ENCODE measurements at places on chromosomes 2 and 18. TPM values are rescaled to one million over a fixed set of nuclear protein-coding genes. Genes with fewer than 3 reads are reported as not detected.

GRCh38 chr2:227348324-227348723 lies 23.3 kb downstream of the MFF start:
- DNase-seq, result no peak

GRCh38 chr2:18791172-18791797 lies 201.9 kb upstream of the NT5C1B start:
- DNase-seq, result no peak

DNA sequence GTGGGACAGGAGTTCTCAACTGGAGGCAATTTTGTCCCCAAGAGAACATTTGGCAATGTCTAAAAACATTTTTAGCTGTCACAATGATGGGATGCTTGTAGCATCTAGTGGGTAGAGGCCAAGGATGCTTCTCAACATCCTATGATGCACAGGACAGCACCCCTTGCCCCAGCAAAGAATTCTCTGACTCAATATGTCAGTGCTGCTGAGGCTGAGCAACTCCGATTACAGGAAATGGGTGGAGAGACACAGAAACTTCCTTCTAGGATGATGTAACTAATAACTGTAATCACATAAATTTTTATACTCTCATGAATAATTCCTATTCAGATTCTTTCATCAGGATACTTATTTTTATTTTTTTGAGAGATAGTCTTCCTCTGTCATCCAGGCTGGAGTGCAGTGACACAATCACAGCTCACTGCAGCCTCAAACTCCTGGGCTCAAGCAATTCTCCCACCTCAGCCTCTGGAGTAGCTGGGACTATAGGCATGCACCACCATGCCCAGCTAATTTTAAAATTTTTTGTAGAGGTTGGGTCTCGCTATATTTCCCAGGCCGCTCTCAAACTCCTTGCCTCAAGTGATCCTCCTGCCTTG lies 120.3 kb upstream of the ACAA2 start:
- DNase-seq, result no peak

DNA sequence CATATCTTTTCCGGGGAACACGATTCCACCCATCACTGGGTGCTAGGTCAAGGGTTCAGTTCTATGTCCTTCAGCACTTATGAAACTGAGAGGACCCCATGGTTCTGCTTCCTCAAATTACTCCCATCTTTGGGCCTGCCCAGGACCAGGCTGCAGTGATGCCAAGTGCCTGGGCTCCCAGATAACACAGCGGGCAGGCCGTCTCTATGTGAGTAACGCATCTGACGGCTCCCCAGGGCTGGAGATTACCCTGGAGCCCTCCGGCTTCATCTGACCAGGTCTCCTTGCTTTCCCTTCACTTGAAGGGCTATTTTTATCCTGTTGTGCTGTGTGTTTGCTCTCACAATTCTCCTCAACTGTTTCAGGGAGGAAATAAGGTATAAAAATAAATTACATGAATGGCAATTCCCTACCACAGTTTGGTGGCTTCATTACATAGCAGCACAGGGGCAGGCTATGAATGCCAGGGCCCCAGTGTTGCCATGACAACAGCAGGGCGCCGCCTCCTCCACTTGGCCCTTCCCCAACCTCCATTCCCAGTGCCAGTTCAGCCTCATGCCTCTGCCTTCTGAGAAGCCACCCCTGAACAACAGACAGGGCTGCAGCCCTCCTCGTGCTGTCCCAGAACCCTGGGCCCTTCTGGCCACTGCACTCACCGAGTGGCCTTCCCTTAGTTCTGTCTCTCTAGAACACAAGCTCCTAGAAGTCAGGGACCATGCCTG lies 25.4 kb upstream of the TMEM131 start:
- DNase-seq, result no peak

DNA sequence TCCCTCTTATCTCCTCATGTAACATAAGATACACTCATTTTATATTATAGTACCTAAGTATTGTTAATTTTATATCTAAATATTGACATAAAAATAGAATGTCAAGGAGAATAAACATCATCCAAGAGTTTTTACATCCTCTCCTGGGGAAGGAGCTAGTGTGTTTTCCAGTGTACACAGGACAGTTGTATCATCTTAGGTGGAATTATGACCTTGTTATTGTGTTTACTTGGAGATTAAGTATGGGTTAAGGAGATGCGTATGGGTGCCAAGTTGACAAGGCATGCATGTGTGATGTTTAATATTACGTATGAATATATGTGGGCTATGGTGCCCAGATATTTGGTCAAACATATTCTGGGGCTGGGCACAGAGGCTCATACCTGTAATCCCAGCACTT lies 11.2 kb upstream of the DDX1 start:
- no peak for DNase-seq

- no peak for DNase-seq
These were observed 22.1 kb downstream of the KIF1A start for GRCh38 chr2:240797914-240798313.

DNA sequence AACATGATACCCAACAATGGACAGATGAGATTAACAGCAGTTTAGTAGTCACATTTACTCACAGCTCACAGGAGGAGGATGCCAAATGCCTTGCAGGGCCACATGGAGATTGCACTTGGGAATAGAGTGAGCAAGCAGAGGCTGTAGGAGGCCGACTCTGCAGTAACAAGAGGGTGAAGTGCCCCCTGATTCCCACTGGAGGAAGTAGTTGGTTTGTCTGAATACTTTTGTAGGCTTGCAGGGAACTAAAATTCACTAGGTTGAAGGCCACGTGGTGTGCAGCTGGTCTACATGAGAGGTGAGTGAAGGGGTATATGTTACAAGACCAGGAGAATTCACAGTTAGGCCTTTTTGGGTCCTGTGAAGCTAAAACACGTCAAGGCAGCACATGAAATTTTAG lies 419.3 kb upstream of the TNP1 start:
- DNase-seq, result no peak

GRCh38 chr2:43898838-43899346 lies 60.1 kb downstream of the ABCG8 start:
- no peak for DNase-seq

DNA sequence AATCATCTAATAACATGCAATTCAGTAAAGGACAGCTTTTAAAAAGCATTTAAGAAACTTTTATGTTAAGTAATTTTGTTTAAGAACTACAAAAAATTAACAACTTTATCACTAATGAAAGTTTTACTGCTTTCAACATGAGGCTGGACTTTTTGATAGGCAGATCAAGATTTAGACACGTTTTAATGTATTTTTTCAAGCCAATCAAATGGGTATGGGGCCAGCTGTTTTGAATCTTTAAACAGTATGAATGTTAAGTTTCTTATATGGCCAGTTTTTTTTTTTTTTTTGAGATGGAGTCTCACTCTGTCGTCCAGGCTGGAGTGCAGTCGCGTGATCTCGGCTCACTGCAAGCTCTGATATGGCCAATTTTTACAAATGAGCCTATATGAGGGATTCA lies 73.1 kb downstream of the ST6GAL2 start:
- DNase-seq, result no peak

DNA sequence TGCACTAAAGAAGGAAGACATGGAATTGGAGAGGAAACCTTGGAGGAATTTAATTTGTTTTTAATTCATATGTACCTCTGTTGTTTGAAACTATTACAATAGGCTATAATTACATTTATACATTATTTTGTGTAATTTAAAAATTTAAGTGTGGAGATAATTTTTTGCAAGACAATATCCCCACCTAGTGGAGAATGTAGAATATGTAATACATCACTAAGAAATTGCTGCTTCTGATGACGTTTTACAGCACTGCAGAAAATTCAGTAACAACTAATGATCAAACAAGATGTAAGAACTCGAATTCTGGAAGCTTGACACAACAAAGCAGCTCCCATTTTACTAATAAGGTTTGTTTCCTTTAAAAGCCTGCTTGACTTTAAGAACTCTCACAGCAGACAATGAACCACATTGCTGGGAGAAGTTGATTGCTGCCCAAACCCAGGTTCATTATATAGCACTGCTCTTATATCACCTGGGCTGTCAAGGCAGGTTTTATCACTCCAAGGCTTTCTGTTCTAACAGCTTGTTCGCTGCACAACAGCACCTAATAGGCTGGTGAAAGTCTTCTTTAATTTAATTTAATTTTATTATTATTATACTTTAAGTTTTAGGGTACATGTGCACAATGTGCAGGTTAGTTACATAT lies 53.4 kb downstream of the THADA start:
- DNase-seq, result no peak

GRCh38 chr2:220528180-220528675 lies 900.8 kb downstream of the SLC4A3 start:
- DNase-seq, result no peak

- DNase-seq, result no peak
These were observed 31.1 kb downstream of the TMEM178A start for GRCh38 chr2:39696838-39697237.

Gene ATG16L1
- total RNA-seq, result 31.0 TPM

Gene C2orf42
- 9.4 TPM for total RNA-seq

Gene LYG2
- total RNA-seq, result not detected

Gene ALK
- total RNA-seq, result 0.09 TPM

Gene SCTR
- not detected for total RNA-seq

Gene IL1F10
- total RNA-seq, result not detected

Gene RNF152
- total RNA-seq, result 2.2 TPM

Gene ZNF396
- 0.74 TPM for total RNA-seq

Gene MPP4
- total RNA-seq, result not detected

Gene LYPD1
- 2.1 TPM for total RNA-seq

Gene CCDC102B
- 0.78 TPM for total RNA-seq

Gene THADA
- total RNA-seq, result 31.4 TPM

Gene PAIP2B
- 31.3 TPM for total RNA-seq

Gene IL36A
- total RNA-seq, result not detected

Gene IL36RN
- total RNA-seq, result not detected
